ENCODE measurements at places on chromosomes 16 and 17. TPM values are rescaled to one million over a fixed set of nuclear protein-coding genes. Genes with fewer than 3 reads are reported as not detected.

BCO1 gene
- polyA plus RNA-seq, result not detected

BCAR1 gene
- not detected for polyA plus RNA-seq

SLC5A10 gene
- polyA plus RNA-seq, result not detected

PLEKHG4 gene
- 6.0 TPM for polyA plus RNA-seq

UBE2G1 gene
- 52.3 TPM for polyA plus RNA-seq

DPEP3 gene
- polyA plus RNA-seq, result 0.83 TPM

SLC13A2 gene
- polyA plus RNA-seq, result not detected

NOG gene
- 0.16 TPM for polyA plus RNA-seq

VAT1 gene
- 76.5 TPM for polyA plus RNA-seq

LPO gene
- not detected for polyA plus RNA-seq

CRYBA1 gene
- not detected for polyA plus RNA-seq

IGF2BP1 gene
- not detected for polyA plus RNA-seq

SPG7 gene
- 44.2 TPM for polyA plus RNA-seq

KRTAP9-2 gene
- polyA plus RNA-seq, result not detected

ITGAD gene
- polyA plus RNA-seq, result not detected

CD300E gene
- 0.18 TPM for polyA plus RNA-seq

KRTAP1-4 gene
- polyA plus RNA-seq, result not detected

SPNS2 gene
- polyA plus RNA-seq, result 0.23 TPM

CARD14 gene
- polyA plus RNA-seq, result not detected

PIK3R6 gene
- polyA plus RNA-seq, result 0.30 TPM

HEATR9 gene
- not detected for polyA plus RNA-seq

SF3B3 gene
- polyA plus RNA-seq, result 83.9 TPM

DNAAF1 gene
- polyA plus RNA-seq, result not detected

IRF8 gene
- 646 TPM for polyA plus RNA-seq

All from naive B cell (primary cell).